ENCODE measurements at places on chromosomes 16 and 17.
A peak's percentile ranks its signal among the peaks of the same experiment; 100 is the strongest.

GRCh38 chr16:16780588-16780987, 401.6 kb downstream of the NPIPA7 start:
- no peak for DNase-seq

GRCh38 chr17:81171941-81172340, 5.9 kb upstream of the AATK start:
- DNase-seq, result no peak

DNA sequence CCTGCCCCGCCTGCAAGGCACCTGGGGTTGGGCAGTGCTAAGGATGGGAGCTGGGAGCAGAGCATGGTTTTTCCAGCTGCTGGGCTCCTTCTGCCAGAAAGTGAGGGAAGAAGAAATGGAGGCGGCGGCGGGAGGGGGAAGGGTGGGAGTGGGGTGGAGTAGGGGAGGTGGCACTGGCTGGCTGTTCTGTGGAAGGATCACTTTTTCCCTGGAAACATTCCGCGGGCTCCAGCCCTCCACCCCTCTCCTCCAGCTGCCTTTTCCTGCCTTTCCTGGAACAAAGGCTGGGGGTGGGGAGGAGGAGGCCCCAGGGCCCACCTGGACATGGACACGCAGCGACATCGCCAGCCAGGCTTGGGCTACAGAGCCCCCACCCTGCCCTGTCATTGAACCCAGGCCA, 41.1 kb downstream of the CFAP20 start:
- peak; percentile 72 for DNase-seq

GRCh38 chr17:883586-883962, 96.0 kb downstream of the NXN start:
- no peak for DNase-seq

- peak; percentile 91 for DNase-seq
Measured at GRCh38 chr16:67246081-67246755, 1.1 kb downstream of the FHOD1 start.

DNA sequence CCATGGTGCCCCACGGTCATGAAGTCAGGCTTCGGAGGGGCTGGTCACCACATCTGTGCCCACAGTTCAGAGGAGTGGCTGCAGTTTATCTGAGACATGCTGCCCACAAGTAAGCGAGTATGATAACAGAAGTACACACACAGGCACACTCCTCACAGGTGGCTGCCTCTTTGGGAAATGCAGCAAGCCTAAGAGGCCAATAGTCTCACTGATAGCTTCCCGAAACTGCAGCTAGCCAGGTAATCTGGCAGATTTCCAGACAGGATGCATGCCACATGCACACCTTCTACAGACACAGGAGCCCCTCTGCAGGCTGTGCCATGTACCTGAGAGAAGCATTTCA, 12.6 kb upstream of the GFOD2 start:
- no peak for DNase-seq

DNA sequence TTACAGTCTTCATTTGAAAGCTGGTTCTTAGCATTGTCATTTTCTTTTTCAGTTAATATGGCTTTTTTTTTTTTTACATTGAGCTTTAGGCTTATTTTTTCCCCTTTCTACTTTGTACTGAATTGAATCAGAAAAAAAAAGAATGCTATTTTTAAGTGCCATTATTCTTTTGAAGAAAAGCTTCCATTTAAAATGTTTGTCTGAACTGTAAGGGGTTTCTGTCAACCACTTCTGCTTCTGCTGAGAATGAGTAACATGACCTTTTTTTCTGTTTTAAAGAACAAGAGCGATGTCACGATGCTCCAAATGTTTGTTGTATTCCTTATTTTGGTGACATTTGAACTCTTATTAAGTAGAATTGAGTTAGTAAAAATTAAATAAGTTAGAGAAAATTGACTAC, 50.0 kb downstream of the MRTFB start:
- no peak for DNase-seq

DNA sequence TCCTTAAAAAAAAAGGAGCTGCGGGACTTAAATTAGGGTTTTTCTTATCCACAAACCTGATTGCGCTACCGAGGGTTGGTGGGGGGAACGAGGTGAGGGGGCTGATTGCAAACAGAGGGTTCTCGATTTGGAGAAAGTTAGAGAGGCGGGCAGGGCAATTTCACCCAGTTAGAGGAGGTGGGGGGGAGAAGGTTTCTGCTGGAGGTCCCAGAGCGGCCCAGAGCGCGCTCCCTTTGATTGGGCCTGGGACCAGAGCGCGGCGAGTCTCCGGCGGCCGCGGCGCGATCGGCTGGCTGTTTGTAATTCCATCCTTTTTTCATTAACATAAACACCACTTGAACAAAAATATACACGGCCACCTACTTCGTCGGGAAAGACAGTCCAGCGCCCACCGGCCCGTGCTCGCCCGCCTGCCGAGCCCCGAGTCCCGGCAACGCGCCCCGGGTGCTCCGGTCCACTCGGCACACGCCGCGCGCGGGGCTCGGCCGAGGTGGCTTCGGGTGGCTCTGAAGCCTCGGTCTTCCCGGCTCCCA, 13.3 kb upstream of the FOXF1 start:
- no peak for DNase-seq

DNA sequence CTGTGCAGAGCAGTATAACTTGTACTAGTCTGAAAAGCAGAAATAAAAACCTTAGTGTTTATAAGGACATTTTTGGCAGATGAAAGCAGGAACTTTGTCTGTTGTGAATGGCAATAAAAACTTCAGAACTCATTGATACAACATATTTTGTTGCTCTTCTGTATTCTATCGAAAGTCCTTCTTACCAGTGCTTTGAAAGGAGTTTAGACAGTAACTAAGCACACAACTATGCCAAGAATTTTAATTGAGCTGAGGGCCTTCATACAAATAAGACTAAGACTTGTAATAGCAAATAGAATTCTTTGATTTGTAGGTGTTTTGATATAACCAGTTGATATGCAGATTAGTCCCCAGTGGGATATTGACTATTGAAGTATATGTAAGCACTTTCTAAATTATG, 308.4 kb downstream of the ZFHX3 start:
- DNase-seq, result no peak

DNA sequence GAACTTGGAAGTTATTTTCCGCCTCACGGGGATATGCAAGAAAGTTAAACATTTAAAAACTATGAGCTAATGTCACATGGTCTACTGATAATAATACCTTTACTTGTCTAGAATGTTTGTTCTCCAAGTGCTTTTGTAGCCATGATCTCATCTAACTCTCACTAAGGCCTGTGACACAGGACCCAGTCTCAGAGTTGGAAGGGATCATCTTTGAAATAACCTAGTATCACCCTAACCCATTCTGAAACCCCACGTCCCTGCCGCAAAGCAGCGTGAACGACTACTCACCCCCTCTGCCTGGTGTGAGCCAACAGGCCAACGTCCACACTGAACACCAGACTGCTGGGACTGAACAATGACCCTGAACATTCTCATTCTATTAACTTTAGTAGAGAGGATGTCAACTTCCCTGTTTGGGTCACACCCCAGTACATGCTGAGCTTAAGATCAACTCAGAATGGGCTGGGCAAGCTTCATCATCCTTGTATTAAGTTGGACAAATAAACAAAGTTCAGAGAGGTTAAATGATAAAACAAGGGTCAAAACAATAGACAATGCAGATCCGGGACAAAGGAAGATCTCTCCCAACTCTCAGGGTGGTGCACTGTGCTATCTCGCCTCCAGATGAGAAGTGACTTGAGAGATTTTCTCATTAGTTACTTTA, 54.8 kb upstream of the BCAR1 start:
- no peak for DNase-seq

DNA sequence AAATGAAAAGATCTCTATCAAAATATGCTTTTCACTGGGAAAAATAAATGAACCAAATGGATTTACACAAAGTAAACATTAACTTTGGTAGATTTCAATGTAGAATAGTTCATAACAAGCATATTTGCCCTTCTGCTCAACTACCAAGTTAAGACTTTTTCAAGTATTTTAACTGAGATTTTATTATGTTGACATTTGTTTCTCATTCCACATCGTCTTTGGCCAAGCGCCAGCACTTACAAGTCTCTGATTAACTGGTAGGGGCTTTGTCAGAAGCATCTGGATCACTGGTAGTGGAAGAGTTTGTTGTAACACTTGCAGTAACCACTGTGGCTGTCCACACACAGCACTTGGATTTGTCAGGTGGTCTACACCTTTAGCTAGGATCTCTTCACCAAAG, 22.9 kb downstream of the SLFN12L start:
- no peak for DNase-seq

DNA sequence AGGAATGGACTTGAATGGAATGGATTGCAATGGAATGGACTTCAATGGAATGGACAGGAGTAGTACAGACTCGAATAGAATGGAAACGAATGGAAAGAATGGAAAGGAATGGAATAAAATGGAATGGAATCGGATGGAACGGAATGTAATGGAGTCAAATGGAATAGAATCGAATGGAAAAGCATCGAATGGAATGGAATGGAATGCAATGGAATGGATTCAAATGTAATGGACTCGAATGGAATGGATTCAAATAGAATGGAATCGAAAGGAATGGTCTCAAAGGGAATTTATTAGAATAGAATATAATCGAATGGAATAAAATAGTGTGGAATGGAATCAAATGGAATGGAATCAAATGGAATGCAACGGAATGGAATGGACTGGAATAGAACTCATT, 484.9 kb upstream of the WSB1 start:
- no peak for DNase-seq

DNA sequence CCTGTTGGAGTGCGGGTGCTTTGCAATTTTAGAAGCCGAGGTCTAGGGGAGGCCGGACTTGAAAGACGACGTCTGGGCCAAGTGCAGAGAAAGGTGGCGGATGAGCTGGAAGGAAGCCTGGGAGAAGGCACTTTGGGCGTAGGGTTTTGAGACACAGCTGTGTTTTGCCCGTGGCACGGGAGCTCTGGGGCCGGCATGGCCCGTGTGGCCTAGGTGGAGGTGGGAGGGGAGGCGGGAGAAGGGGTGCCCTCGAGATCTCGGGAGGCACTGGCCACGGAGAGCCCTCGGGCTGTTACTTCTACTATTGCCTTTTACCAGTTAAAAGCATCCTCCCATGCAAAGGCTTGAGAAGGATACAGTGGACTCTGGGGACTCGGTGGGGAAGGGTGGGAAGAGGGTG, 161.9 kb downstream of the FOXL1 start:
- no peak for DNase-seq

DNA sequence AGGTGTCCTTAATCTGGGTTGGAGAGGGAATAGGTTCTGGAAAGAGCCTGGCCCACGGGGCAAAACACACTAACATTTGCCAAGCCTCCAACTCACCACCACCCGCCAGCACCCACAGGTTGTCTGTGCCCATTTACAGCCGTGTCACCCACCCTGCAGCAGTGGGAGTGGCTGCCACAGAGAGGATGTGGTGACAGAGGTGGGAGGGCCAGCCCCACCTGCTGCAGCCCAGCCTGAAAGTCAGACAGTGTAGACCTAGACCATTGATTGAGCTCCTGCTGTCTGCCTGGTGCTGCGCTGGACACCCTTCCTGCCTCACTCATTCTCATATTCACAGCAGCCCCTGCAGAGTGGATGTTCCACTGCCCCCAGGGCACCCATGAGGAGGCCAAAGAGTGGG, 44.7 kb downstream of the IL21R start:
- DNase-seq, result no peak

- DNase-seq, result no peak
Measured at GRCh38 chr16:58047557-58048348, 22.2 kb downstream of the MMP15 start.

- DNase-seq, result no peak
Measured at GRCh38 chr17:41751288-41751687, 16.8 kb upstream of the HAP1 start.

GRCh38 chr16:68227850-68228553, 7.9 kb downstream of the ESRP2 start:
- DNase-seq, result no peak

DNA sequence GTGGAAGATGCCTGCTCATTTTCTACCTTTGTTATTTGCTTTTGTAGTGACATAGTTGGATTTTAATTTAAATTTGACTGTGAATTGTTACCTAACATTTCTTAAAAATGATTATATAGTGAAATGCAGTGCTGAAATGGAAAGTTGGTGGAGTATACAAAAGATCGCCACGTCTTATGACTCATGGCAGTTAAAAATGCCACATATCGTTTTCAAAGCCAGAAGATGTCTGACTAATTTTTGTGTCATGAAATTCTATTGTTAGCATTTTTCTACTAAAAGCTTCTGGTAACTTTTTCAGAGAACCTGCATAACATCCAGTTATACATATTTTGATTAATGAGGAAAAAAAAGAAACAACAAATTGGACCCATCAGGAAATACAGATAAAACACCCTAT, 20.6 kb downstream of the MAP2K4 start:
- no peak for DNase-seq

- DNase-seq, result no peak
Measured at GRCh38 chr17:63430223-63430622, 15.9 kb downstream of the CYB561 start.

DNA sequence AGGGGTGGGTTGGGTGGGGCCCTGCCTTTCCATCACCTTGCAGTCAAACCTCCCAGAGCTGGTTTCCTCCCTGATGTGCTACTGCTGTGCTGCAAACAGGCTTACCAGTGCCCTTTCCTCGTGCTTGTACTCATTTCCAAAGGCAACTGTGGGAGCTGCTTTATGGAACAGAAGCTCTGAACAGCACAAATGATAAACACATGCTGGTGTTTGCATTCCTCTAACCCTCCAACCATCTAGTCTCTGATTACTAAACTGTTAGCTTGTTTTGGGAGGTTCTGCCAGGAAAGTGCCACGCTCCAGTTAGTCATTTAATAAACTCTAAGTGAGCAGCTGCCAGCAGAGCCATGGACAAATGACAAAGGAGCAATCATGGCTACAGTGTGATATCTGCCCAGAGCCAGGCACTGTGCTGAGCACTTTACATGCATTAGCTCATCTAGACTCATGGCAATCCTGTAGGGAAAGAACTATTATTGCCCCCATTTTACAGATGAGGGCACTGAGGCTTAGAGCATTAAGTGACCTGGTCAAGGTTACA, 110.4 kb downstream of the VAT1L start:
- no peak for DNase-seq

- no peak for DNase-seq
Measured at GRCh38 chr17:2418572-2418971, 17.7 kb upstream of the MNT start.

GRCh38 chr17:36888236-36888951, 48.9 kb upstream of the LHX1 start:
- DNase-seq, result peak; percentile 65

- DNase-seq, result no peak
Measured at GRCh38 chr16:71357681-71358080, 842 bp upstream of the CALB2 start.

DNA sequence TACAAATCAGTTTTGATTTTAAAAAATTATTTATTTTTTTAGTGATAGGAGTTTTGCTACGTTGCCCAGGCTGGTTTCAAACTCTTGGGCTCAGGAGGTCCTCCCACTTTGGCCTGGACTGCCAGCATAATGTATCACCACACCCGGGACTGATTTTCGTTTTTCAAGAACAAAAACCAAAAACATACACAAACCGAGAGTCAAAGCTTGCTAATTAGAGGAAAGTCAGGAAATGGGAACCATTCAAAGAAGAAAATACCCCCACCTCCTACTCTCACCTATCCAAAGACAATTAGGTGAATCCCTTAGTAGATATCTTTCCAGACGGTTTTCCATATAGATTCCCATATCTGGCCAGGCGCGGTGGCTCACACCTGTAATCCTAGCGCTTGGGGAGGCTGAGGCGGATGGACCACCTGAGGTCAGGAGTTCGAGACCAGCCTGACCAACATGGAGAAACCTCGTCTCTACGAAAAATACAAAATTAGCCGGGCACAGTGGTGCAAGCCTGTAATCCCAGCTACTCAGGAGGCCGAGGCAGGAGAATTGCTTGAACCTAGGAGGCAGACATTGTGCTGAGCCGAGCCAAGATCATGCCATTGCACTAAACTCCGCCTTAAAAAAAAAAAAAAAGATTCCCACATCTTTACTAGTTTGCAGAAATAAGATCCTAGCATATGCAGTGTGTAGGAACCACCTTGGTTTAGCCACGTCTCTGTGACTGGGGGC, 883 bp upstream of the SPN start:
- no peak for DNase-seq
